ENCODE measurements at places on chromosomes 5 and 9.

DNA sequence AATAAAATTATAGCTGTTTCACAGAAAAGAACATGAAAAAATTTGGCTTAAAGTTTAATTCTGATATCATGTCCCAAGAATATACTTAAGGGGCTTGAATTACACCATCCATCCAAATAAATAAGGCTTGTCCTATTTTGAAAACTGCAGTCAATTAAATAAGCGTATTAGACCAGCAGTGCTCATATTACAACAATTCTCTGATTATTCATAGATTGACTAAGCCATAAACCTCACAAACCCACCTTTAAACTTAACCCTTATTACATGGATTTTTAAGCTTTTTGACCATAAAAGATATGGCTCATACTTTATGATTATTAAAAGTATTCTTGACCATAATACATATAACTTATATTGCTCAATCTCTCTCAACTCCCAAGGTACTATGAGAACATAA, 127.9 kb downstream of the ELAVL2 start:
- no peak for DNase-seq

- DNase-seq, result no peak
These were observed 100.7 kb downstream of the RAB3C start for GRCh38 chr5:58683567-58683966.

DNA sequence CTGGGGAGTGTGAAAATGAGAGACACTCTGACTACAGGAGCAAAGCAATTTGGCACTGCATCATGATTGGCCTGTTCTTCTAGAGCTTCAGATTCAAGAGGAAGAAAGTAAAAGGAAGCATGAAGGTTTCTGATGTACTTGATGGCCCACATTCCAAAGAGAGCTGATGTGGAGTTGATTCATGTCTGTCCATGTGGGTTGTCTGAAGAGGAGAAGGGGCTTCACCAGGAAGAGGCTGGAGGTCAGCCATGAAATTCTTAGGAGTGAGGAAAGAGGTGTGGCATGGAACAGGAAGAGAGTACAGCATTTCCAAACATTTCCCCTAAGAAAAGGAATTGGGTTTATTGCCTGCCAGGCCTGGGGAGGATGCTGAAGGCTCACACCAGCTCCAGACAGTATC, 70.7 kb downstream of the PTCD2 start:
- no peak for DNase-seq

DNA sequence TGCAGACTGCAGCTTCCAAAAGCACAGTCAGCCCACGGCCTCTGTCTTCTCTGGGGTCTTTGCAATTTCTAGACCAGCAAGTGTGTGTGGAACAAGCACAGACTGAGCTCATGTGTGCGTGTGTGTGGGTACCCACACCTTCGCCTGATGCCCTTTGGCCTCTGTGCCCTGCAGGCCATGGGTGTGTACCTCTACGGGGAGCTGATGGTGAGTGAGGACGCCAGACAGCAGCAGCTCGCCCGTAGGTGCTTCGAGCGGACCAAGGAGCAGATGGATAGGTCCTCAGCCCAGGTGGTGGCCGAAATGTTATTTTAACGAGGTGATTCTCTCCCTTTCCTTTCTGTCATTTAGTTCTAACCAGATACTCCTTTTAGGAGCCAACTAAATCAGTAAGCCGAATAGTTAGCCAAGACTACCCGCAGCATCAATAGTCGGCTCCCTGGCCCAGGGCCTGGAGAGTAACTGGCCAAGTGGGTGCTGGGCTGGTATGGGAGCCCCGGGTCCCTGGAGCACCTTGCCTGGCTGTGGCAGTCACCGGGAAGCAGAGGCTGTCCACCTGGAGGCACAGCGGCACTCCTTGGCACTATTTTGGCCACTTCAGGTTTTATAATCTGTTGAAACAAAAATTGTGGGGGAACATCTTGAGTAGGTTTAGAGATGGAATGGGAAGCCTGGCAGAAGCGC, 235.0 kb downstream of the FANCC start:
- DNase-seq, result no peak

DNA sequence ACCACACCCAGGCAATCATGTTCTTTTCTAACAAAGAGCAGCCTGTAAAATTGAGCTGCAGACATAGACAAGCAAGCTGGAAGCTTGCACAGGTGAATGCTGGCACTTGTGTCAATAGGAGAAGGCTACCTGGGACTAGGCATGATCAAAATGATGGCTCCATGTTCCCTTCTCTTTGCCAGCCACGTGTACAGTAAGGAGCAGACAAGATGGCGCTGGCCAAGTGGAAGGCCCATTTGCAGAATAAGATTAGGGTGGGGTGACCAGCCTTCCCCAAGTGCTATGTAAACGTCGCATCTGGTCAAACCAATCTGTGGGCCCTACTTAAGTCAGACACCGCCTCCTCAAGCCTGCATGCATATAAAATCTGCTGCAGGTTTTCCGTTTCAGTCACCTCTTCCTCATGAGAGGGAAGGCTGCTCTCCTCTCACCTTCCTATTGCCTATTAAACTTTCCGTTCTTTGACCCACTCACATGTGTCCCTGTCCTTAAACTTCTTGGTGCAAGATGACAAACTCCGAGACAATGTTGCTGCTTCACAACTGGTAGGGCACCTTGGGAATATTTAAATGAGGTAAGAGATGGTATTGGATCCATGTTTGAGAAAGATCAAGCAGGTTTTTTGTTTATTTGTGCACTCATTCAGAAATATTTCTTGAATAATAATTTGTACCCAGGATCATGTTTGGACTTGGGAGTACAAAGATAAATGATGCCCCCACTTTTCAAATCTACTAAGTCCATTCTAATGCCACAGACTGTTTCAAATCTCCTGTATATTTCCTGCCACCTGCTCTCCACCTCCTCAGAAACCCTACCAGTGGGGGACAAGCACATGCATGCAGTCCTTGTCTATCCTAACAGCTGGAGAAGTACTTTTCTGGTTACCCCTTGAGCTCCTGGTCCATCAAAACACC, 30.7 kb upstream of the TGFBR1 start:
- DNase-seq, result no peak

DNA sequence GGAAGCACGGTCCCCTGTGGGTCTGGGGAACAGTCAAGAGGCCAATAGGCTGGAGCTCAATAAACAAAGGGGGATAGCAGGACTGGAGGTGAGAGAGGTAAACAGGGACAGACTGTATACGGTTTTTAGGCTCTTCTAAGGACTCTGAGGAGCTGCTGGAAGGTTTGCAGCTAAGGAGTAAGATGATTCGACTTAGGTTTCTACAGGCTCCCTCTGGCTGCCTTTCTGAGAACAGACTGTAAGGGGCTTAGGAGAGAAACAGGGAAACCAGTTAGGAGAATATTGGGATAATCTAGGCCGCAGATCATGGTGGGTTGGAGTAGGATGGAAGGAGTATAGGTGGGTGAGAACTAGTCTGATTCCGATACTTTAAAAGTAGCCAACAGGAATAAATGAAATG, 10.4 kb downstream of the CDK5RAP2 start:
- no peak for DNase-seq

DNA sequence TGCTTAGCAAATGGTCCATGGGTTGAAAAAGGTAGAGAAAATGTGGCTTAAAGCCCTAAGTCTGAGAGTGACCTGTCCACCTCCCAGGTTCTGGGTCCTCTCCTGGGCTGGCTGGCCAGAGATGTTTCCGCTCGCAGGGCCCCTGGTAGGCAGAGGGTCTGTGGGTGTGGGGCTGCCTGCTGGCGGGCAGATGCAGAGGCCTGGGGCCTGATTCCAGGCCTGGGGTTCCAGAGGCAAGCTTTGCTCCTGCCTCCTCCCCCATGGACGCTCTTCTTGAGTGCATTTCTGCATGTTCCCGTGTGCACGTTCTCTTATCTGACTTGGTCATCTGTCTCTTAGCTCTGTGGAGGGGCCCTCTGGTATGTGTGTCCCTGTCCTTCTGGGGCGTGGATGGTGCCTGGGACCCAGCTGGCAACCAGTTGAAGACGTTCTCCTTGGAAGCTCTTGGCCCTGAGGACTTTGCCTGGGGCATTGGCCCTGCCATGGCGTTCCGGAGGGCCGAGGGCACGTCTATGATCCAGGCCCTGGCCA, 3.8 kb downstream of the MIGA2 start:
- DNase-seq, result no peak

DNA sequence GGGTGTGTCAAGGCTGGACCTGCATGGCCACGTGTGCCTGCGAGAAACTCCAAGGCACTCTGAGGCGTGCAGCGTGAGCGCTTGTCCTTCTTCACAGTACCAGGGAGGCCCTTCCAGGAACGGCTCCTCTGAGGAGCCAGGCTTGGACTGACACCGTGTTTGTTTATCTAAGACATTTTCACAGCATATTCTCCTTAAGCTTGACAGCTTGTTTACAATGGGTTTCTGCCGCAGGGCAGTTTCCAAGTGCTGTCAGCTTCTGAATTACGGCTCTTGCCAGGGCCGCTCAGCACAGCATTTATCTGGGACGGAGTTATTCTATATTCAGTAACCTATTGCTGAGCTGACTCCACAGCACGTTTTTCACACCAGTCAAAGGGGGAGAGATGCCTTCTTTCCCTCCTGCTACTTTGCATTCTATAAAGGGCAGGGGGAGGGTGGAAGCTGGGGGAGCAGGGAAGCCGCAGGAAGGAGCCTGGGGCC, 98.4 kb downstream of the LMNB1 start:
- no peak for DNase-seq

GRCh38 chr5:173848986-173849596, 39.1 kb upstream of the CPEB4 start:
- no peak for DNase-seq

GRCh38 chr5:98993512-98993911, 64.7 kb upstream of the CHD1 start:
- no peak for DNase-seq

GRCh38 chr9:23073136-23073535, 626.5 kb downstream of the DMRTA1 start:
- no peak for DNase-seq

GRCh38 chr5:143433670-143434069, 30.2 kb upstream of the NR3C1 start:
- no peak for DNase-seq

GRCh38 chr9:8694983-8695588, 895.5 kb upstream of the DMAC1 start:
- no peak for DNase-seq

- no peak for DNase-seq
These were observed 17.0 kb upstream of the CMBL start for GRCh38 chr5:10324518-10325370.

GRCh38 chr5:160441311-160441781, 19.7 kb downstream of the PTTG1 start:
- no peak for DNase-seq

GRCh38 chr5:166540156-166540555, 1751.3 kb upstream of the WWC1 start:
- no peak for DNase-seq

DNA sequence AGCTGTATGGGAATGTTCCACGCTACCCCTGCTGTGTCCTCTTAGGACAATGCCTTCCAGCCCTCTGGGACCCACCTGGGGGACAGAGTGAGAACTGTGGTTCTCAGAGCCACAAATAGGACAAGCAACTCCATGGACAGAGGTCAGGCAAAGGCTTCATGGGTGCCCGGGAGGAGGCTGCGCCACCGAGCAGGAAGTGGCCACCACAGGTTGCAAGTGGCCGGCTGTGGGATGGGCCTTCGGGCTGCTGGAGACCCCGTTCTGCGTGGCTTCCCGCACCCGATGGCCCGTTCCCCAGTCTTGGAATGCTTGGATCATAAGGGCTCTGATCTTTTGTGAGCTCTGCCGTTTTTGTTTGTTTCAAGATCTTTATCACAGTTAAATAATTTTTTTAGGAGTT, 118.8 kb downstream of the BOD1 start:
- no peak for DNase-seq

- DNase-seq, result no peak
These were observed 246.0 kb upstream of the KIF2A start for GRCh38 chr5:62059960-62060359.

GRCh38 chr5:154198611-154199230, 8.2 kb downstream of the GALNT10 start:
- DNase-seq, result no peak

GRCh38 chr5:147062427-147062826, 172.4 kb upstream of the STK32A start:
- no peak for DNase-seq
